T-helper 2 cell (primary cell): ENCODE measurements at places on chromosomes 3 and 15.

DNA sequence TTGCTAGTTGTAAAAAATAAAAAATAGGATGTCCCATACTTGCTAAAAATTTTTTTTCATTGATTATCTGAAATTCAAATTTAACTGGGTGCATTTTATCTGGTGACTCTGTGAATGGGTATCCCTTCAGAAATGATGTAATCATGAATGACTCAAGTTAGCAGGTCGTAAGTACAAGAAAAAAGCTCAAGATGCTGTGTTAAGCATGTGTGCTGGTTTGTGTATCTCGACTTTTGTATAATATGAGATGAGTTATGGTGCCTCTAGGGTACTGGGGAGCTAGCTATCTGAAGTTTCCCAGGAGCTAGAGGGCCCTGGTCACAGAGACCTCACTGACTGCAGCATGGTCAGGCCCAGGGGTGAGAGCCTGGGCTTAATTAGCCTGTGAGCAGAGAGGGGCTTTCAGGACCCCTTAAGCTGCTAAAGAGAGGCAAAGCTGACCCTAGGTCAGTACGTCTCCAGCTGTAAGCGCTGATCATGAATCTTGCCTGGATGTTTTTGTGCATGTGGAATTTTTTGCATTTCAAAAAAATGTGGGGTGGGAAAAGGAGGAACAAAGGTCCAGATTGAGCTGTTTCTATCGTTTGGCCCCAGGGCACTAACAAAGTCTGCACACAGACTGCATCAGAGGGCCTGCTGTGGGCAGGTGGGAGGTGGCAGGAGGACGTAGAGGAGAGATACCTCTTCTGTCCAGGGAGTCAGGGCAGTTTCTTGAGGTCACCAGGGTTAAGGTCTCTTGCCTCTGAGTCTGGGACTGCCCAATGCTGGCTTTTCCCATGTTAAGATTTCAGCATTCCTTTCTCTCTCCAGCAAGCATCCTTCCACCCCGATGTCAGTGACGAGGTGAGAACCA lies 233.2 kb upstream of the TPM1 start:
- DNase-seq, result no peak

- no peak for DNase-seq
Measured at GRCh38 chr3:123843668-123844067, 40.5 kb downstream of the MYLK start.

- no peak for DNase-seq
Measured at GRCh38 chr3:188595890-188596376, 442.0 kb downstream of the LPP start.

GRCh38 chr15:28093752-28094535 lies 5.2 kb downstream of the OCA2 start:
- no peak for DNase-seq

- DNase-seq, result no peak
Measured at GRCh38 chr3:86958534-86958933, 32.4 kb downstream of the VGLL3 start.

DNA sequence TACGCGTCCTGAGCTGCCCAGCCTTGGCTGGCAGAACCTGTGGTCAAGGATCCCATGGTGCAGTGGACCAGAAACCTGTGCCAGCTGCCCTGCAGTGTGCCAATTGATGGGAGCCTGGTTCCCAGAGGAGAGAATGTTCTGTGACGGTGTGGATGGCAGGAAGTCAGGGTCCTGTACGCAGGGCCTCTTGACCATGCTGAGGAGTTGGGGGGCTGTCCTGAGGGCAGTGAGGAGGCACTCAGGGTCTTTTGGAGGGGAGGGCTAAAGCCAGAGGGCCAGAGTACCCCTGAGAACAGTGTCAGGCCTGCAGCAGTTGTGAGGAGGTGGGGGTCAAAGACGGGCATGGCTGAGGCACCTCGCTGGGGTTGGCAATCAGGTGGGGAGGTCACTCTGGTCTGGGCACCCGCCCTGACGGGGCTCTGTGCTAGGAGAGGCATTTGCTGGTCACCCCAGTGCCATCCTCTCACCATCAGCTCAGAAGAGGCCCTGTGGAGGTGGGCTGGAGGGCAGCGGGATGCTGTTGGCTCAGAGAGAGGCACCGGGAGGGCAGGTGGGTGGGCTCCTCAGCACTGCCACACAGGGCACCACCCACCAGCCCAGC lies 61.0 kb downstream of the SCN5A start:
- DNase-seq, result no peak

GRCh38 chr3:12139111-12139511 lies 19.6 kb downstream of the TIMP4 start:
- DNase-seq, result no peak

GRCh38 chr15:29071232-29071881 lies 185.6 kb downstream of the APBA2 start:
- no peak for DNase-seq

DNA sequence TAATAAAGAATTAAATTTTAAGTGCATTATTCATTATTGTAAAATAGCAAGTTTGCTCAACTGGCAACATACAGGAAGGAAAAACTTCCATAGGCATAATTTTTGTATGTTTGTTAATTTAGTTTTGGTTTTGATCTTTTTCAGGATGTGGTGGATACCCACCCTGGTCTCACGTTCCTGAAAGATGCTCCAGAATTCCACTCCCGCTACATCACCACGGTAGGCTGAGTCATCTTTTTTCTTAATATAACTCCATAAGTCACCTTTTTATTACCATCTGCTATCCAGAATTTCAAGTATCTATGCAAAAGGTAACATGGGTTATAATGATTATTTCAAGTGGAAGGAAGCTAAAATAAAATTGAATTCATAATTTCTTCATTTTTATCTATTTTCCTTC lies 104.8 kb downstream of the PPP2R3A start:
- no peak for DNase-seq

- DNase-seq, result no peak
Measured at GRCh38 chr3:123621850-123622189, 37.0 kb upstream of the HACD2 start.

GRCh38 chr3:170751899-170752293 lies 118.1 kb downstream of the RPL22L1 start:
- no peak for DNase-seq

GRCh38 chr3:17336291-17336690 lies 406.1 kb downstream of the TBC1D5 start:
- no peak for DNase-seq

DNA sequence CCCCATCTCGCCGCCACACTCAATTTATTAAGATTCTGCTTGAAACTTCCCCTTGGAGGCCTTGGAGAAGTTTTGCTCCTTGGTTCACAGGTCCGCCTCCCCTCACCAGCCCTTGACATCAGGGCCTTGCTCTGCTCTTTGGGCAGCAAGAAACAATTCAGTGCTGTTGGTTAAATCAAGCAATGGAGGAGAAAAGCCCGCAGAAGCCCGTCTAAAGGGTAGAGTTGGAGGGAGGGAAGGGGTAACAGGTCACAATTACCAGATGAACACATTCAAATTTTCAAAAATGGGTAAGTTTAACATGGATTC lies 429 bp downstream of the PARP9 start:
- no peak for DNase-seq

GRCh38 chr15:83470887-83471286 lies 23.7 kb downstream of the SH3GL3 start:
- DNase-seq, result no peak

DNA sequence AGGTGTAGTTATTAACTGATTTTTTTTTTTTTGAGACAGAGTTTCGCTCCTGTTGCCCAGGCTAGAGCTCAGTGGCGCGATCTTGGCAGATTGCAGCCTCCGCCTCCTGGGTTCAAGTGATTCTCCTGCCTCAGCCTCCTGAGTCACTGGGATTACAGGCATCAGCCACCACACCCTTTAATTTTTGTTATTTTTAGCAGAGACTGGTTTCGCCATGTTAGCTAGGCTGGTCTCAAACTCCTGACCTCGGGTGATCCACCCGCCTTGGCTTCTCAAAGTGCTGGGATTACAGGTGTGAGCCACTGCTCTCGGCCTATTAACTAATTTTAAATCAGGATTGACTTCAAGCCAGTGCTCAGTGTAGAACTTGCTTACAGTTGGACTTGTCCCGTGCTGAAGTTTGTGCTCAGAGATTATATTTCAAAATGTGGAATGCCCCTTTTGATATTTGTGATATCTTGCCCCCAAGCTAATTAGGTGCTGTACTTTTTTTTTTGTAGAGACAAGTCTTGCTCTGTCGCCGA lies 6.0 kb downstream of the SKIL start:
- DNase-seq, result no peak

- DNase-seq, result no peak
Measured at GRCh38 chr3:49880581-49881315, 11.0 kb upstream of the CAMKV start.

- DNase-seq, result no peak
Measured at GRCh38 chr15:67407786-67408185, 113.1 kb upstream of the C15orf61 start.

DNA sequence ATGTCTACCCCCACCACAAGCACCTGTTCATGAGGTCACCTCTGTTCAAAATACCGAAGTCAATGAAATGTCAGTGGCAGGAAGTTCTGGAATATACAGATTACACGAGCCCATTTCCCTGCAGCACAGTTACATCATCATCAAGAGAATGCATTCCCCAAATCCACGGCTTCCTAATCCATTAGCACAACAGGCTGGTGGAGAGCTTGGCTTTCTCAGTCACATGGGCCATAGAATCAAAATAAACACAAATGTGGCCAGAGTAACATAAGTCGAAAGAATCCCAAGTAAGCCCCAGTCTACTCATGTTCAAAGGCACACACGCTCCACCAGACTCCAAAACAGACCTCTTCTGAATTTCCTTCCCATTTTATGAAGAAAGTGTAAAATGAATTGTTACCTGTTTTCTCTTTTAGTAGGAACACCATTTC lies 419.3 kb downstream of the MAGI1 start:
- no peak for DNase-seq

- DNase-seq, result peak; percentile 22
Measured at GRCh38 chr3:130850044-130850797, 43.7 kb upstream of the ATP2C1 start.

DNA sequence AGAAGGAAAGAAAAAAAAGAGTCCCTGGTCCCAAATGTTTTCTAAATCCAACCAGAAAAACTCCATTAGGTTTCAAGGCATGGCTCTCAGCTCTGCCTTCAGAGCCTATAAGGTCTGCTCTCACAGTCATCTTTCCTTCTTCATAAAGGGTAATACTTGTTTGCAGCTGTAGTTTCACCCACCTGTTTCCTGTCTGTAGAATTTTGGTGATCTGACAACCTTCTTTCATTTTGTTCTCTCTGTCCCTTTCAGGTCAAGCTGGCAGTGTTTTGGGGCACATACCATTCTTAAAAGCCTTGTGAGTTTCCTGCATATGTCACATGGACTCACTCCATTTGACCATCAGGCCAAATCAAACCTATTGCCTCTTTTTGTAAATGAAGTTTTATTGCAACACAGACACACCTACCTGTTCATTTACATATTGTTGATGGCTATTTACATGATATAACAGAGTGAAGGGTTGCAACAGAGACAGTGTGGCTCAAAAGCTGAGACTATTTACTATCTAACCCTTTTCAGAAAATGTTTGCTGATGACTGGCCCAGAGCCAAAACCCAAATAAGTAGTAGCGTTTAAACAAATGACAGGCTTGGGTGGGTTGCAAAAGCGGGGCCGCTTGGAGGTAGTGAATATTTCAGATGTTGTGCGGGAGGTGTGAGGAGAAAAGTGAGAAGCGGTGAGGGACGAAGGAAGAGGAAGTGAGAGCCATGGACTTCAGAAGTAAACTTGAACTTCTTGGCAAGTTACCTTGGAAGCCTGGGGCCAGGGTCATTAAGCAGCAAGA lies 292.7 kb upstream of the PROK2 start:
- no peak for DNase-seq

- no peak for DNase-seq
Measured at GRCh38 chr3:33115024-33115768, 1.4 kb downstream of the CRTAP start.

DNA sequence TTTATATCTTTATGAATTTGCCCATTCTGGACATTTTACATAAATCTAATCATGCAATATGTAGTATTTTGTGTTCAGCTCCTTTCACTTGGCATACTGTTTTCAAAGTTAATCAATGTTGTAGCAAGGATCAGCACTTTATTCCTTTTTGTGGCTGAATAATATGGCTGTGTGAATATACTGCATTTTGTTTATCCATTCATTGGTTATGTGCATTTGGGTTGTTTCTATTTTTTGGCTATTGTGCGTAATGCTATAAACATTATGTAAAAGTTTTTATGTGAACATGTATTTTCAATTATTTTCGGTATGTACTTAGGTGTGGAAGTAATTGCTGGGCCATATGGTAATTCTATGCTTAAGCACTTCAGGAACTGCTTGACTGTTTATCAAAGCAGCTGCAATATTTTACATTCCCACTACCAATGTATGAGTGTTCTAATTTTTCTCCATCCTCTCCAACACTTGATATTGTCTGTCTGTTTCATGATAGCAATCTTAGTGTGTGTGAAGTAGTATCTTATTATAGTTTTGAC lies 101.3 kb upstream of the P2RY1 start:
- DNase-seq, result no peak

- no peak for DNase-seq
Measured at GRCh38 chr3:40432793-40433192, 24.3 kb upstream of the RPL14 start.

DNA sequence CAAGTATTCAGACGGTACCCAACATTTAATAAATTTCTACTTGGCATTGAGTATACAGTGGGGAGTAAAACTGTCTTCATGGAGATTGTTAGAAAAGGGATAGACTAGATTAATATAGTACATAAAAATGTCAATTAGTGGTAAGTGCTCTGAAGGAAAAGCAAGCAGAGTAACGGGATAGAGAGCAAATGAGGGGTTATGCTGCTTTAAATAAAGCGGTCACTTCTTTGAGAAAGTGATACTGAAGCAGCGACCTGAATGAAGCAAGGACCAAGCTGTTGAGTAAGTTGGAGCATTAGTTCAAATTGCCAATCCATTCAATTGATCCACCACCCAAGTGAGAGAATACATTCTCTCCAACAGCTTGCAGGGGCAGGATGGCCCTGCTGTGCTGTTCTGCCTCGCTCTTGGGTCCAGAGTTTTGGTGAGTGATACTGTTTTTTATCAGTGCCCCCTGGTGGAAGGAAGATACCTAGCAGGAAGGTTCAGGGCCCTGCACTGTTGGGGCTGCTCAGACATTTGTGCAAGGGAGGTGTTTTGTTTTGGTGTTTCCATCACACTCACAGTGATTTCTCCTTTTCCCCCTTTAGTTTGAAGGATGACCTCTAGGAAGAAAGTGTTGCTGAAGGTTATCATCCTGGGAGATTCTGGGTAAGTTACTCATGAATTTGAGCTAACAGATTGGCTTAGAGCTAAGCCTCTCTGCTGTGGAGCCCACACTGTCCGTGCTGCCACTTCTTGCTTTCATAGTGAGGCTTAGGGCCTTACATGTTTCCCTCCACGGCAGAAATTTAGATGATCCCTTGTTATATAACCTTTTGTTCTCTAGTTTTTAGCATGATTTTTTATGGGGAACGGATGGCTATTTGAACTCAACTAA lies 69.0 kb downstream of the RAB7A start:
- peak; percentile 81 for DNase-seq

- no peak for DNase-seq
Measured at GRCh38 chr15:49589030-49589429, 31.6 kb downstream of the FAM227B start.
